ENCODE measurements at places on chromosomes 12 and 14. TPM values are rescaled to one million over a fixed set of nuclear protein-coding genes. Genes with fewer than 3 reads are reported as not detected.

GRCh38 chr12:14264316-14264715 lies 101.2 kb upstream of the ATF7IP start:
- DNase-seq = no peak

DNA sequence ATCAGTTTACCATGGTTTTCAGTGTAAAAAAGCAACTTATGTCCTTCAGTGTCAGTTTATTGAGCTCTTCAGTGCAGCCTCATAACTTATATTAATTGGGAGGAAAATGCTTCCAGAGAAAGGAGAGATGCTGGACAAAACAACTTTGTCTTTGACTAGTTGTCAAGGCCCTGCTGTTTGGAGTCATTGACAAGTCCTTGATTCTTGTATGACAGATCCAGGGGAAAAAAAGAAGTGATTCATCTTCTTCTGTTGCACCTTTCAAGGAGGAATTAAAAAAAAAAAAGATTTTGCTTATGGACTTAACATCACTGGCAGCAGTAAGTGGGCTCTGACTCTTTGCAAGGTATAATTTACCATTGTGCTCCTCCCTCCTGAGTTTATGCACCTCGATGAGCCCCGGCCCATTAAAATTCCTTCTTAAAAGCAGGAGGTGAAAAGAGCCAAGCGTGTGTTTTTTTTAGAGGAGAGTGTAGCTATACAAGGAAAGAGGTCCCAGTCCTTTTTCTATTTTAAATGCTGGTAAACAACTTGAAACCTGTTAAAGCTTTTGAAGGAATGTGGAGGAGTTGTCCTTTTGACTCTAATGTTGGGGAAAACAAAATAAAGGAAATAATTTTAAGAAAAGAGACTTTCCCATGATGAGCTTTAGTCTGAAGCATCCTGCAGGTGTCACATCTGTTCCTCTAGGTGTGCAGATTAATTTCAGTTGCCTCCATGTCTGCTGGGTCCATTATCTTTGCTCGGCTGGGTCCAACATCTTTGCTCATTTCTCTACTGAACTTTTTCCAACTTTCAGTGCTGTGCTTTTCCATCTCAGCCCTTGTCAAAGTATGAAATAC lies 431.6 kb downstream of the RAD51B start:
- DNase-seq = no peak

DNA sequence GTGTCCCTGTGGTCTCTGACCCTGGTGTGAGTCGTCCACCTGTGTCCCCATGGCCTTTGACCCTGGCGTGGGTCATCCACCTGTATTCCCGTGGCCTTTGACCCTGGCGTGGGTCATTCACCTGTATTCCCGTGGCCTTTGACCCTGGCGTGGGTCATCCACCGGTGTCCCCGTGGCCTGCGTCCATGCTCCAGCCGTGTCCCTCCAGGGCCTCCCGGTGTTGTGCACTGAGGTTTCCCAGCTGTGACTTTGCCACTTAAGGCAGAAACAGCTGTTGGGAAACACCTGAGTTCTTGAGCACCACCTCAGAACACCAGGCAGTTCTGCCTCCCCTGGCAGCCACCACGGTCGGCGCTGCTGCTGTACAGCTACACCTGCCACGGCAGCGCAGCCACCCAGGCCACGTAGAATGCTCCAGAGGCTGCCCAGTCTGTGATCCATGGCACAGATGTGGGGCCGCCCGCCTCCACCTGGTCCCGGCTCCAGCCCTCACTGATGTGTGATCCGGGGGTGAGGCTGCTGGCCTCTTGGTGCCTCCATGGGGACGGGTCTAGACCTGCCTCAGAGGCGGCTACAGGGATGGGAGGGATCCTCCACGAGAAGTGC lies 69.1 kb upstream of the GALNT9 start:
- DNase-seq = no peak

GRCh38 chr12:43653917-43654316 lies 101.9 kb upstream of the ADAMTS20 start:
- no peak for DNase-seq

DNA sequence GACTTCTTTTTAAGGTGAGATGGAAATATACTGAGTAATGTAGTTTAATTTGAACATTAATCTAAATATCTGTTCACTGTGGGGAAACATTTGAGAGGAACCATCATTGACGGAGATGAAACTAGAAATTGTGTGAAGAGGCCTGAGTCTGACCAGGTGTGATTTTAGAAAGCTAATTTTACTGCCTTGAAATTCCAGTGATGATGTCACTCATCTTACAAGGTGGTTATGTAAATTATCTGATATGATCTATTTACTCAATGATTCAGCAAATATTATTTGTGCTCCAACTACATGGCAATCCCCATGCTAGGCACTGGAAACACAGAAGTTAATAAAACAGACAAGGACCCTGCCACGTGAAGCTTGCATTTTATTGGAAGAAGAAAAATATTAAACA lies 435.7 kb upstream of the DCN start:
- no peak for DNase-seq

DNA sequence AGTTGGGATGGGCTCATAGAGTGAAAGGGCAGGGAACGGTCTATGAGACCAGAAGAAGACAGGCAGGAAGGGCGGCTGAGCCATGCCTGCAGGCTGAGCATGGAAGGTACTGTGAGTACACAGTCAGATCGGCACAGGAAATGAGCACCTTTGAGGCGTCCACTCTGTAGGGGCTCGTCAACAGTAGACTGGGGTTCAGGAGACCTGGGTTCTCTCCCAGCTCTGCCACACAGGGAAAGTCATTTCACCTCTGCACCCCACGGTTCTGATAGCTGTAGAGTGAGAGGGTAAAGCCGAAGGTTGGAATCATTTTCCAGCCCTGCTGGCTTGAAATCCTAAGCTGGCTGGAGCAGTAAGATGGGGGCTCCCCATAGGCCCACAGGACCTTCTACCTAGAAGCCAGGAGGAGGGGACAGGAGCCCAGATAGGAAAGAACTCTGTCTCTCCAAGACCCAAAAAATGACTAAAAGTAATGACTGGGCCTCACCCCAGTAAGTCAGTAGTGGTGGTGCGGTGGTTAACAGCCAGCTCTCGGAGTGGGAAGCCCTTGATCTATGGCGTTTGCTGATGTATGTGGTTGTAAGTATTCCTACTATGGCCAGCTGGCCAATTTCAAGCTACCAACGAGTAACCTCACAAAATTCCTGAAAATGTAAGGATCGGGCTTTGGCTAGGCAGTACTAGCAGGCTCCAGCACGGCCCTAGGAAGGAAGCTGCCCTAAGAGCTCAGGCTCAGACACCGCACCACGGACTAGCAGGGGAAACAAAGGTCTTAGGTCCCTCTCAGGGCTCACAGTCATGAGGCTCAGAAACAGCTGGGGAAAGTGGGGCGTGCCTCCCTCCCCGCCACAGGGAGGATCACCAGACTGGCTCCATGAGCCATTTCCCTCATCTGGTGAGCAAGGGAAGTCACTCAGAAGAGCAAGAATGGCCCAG lies 10.3 kb upstream of the CD27 start:
- DNase-seq = peak; percentile 50

DNA sequence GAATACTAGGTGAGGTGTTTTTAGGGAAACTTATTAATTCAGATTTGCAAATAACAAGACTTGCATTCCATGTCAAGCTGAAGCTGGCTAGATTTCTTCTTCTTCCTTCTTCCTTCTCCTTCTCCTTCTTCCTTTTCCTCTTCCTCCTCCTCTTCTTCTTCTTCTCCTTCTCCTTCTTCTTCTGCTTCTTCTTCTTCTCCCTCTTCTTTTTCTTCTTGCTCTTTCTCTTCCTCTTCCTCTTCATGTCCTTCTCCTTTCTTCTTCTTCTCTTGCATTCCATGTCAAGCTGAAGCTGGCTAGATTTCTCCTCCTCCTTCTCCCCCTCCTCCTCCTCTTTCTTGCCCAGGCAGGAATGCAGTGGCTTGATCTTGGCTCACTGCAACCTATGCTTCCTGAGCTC lies 297.8 kb downstream of the PRKD1 start:
- no peak for DNase-seq

DNA sequence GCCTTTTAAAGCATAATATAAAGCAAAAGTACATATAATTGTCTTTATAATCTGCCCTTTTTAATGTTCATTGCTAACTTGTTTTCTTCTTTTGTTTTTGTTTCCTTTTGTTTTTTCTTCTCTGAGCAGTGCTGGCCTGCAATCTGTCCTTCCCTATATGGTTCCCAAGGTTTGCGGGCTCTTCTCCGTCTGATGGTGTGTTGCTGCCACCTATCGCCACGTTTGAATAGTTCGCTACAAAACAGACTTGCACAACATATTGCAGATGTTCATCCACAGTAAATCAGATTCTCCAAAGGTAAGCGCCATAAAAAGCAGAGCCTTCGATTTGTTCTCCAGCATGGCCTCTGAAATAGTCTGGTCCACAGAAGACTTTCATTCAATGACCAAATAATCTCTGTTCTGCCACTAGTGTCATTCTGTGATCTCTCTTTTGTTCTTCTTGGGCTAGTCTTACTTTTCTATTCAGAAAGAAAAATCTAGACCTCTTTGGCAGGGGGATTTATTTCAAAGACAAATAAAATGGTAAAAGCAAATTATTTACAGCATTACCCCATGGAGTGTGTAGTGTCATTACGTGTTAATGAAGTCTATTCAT lies 33.5 kb downstream of the C12orf50 start:
- peak; percentile 41 for DNase-seq

GRCh38 chr14:55220230-55220629 lies 28.8 kb upstream of the DLGAP5 start:
- DNase-seq = no peak

GRCh38 chr12:116138364-116138763 lies 139.1 kb downstream of the MED13L start:
- DNase-seq = no peak

DNA sequence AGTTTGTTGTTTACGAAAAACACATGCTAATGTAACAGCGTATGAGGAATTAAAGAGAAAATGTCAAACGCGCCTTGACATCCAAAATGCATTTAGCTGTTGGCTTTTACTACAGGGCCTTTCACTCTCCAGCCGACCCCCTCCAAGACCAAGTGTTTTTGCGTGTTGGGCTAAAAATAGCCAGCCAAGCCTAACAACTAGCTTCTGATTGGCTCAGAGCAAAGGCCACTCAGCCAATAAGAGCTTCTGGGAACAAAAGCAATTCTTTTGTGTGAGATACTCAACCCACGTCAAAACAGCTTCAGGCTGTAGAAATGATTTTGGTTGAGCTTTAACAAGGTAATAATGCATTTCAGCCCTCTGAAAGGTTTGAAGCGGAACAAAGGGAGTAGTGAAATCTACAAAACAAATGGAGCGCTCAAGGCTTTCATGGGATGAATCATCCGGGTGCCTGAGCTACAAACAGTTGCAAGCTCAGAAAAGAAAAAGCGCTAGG lies 198.7 kb upstream of the DCN start:
- DNase-seq = no peak

DNA sequence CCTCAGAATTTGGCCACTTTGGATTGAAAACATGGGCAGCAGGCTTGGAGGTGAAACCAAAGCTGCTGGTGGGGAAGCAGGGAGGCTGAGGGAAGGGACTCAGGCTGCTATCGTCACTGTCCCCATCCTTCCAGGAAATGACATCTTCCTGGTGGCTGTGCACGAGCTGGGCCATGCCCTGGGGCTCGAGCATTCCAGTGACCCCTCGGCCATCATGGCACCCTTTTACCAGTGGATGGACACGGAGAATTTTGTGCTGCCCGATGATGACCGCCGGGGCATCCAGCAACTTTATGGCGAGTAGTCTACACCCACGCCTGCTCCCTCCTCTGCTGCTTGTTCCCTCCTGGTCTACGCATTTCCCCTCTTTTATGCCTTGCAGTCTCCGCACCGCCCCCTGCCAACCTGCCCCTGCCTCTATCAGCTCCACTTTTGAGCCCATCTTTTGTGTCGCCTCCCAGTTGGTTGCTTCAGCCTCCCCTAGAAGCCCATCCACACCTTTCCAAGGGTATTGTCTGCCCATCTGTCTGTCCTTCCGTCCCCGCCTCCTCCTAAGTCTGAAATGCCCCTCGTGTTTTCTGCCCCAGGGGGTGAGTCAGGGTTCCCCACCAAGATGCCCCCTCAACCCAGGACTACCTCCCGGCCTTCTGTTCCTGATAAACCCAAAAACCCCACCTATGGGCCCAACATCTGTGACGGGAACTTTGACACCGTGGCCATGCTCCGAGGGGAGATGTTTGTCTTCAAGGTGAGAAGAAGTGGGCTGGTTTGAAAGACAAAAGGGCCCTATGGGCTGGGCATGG lies 6.9 kb downstream of the MMP14 start:
- DNase-seq = no peak

DNA sequence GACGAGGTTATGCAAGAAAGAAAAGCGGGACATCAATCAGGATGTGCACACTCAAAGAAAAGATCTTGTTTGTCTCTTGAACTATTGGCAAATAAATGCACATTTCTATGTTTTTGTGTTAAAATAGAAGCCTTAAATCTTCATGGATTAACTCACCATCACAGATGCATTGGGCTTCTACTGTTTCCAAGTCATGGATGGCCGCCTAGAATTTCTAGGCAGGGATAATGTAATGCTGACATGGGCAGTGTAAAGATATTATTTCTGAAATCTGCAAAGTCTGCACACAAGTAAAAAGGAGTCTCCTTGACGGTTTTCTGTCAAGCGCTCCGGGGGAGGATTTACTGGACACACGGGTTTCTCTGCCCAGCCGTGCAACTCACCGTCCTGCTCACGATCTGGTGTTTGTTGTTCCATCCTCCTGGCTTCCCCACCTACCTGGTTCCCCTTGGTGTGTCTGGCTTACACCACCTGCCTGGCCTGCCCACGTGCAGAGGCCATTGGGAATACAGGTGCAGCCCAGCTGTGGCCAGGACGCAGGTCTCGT lies 103.3 kb upstream of the FZD10 start:
- DNase-seq = no peak

- no peak for DNase-seq
Measured at GRCh38 chr12:54012631-54013409, 4.0 kb downstream of the HOXC8 start.

DNA sequence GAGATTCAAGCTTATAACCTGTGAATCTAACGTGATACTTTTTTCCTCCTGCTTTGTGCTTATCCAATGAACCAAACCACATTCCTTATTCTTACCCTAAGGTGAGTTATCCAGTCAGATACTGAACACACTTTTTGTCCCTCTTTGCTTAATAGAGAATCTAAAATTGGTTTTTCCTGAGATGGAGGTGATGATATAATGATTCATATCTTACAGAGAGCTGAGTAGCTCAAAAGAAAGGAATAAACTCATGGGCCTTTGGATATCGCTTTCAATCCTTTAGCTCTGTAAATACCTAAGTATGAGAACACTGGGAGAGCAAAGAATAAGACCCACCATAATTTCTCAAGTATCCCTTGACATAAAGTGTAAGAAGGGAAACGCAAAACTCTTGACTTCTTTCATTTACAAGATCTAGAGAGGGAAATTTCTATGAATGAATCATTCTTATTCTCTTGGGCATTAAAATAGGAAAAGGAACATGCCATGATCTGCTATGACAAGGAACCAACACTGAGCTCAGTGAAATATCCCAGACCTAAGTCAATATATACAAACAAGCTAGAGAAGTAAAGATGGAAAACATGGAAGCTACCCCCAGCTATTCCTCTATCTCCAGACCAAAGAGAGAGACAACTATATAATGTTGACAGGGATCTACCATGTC lies 81.8 kb upstream of the STAC3 start:
- DNase-seq = no peak

GRCh38 chr12:55932551-55932910 lies 1.6 kb downstream of the DGKA start:
- peak; percentile 59 for DNase-seq

The SETD1B gene
- 26.9 TPM for total RNA-seq

The ALG10B gene
- 16.3 TPM for total RNA-seq

The NPFF gene
- total RNA-seq = not detected

The RAD9B gene
- 2.0 TPM for total RNA-seq

The PAPOLA gene
- total RNA-seq = 173 TPM

The DCD gene
- not detected for total RNA-seq

The C12orf54 gene
- not detected for total RNA-seq

Measured in activated CD4-positive, alpha-beta memory T cell treated with anti-CD3 and anti-CD28 coated beads, Interleukin-2, amount 10 ng/mL, durations not matched to agents 7 days and 5 days (primary cell).